ENCODE measurements at places on chromosomes 7 and 10.

- peak; percentile 70 for DNase-seq
Measured at GRCh38 chr7:42272793-42273665, 36.0 kb upstream of the GLI3 start.

GRCh38 chr7:2357165-2357564 lies 2.5 kb downstream of the EIF3B start:
- no peak for DNase-seq

GRCh38 chr7:157306846-157307838 lies 29.7 kb upstream of the DNAJB6 start:
- DNase-seq, result no peak

DNA sequence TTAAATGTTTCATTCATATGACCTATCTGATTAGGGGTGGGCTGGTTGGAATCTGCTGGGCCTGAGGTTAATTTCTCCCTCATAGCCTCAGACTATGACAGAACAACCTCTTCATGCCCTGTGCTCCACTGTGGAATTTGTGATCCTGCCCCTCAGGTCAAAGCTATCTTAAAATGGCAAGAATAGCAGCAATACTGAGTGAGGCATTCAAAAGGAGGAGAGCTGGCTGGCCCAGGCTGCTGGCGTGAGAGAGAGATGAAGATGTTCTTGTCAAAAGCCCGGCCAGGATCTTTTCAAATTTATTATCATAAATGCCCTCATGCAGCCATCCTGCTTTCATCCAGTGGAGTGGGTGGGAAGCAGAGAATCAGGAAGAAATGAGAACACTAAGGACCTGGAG lies 41.8 kb upstream of the PLCE1 start:
- no peak for DNase-seq

Measured in fibroblast of skin of back (primary cell).